ENCODE measurements at places on chromosomes 4 and X. TPM values are rescaled to one million over a fixed set of nuclear protein-coding genes. Genes with fewer than 3 reads are reported as not detected.

CD40LG gene
- not detected for polyA plus RNA-seq

SHROOM3 gene
- 21.6 TPM for polyA plus RNA-seq

PCYT1B gene
- polyA plus RNA-seq, result 25.5 TPM

ALG13 gene
- 48.9 TPM for polyA plus RNA-seq

BANK1 gene
- 0.54 TPM for polyA plus RNA-seq

ASB12 gene
- 0.75 TPM for polyA plus RNA-seq

GLRA3 gene
- polyA plus RNA-seq, result not detected

NOP14 gene
- polyA plus RNA-seq, result 15.0 TPM

UCP1 gene
- 0.12 TPM for polyA plus RNA-seq

CTAG1B gene
- polyA plus RNA-seq, result not detected

FREM3 gene
- polyA plus RNA-seq, result not detected

AFF2 gene
- polyA plus RNA-seq, result 5.4 TPM
